ENCODE measurements at places on chromosomes 6 and 20.

DNA sequence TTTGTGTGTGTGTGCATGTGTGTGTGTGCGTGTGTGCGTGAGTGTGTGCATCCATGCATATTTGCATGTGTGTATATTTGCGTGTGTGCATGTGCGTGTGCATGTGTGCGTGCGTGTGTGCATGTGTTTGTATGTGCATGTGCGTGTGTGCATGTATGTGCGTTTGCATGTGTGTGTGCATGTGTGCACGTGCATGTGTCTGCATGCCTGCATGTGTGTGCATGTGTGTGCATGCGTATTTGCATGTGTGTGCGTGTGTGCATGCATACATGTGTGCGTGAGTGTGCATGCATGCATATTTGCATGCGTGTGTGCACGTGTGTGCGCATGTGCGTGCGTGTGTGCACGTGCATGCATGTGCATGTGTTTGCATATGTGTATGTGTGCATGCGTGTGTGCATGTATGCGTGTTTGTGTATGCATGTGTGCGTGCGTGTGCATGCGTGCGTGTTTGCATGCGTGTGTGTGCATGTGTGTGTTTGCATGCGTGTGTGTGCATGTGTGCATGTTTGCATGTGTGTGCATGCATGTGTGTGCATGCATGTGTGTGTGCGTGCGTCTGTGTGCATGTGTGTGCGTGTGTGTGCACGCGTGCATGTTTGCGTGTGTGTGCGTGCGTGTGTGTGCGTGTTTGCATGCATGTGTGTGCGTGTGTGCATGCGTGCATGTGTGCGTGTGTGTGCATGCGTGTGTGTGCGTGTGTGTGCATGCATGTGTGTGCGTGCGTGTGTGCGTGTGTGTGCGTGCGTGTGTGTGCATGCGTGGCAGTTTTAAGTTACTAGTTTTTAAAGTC lies 57.7 kb upstream of the SMOC2 start:
- no peak for DNase-seq

- DNase-seq, result no peak
Measured at GRCh38 chr6:46628976-46629375, 23.6 kb downstream of the CYP39A1 start.

GRCh38 chr6:30490026-30490876 lies 942 bp downstream of the HLA-E start:
- peak; percentile 91 for DNase-seq

- peak; percentile 26 for DNase-seq
Measured at GRCh38 chr6:87484491-87484890, 11.7 kb downstream of the SLC35A1 start.

DNA sequence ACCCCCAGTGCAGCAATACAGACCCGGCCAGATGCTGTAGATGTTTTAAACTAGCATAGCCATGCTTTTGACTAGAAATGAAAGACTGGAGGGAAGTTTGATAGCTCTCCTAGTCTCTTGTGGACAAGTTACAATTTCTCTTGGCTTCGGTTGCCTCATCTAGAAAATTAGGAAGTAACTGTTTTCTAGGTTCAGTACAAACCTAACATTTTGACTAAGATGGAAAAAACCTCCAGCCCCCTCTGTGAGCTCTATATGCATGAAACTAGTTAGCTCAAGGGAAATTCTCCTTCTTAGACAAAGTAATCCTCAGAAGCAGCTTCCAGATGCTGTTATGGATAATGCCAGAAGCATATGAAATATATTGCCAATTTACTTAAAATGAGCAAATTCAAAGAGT lies 86.6 kb downstream of the RNF144B start:
- no peak for DNase-seq
